Right cardiac atrium (tissue), 5 donors: ENCODE measurements at places on chromosomes 13 and 19. TPM values are rescaled to one million over a fixed set of nuclear protein-coding genes. Genes with fewer than 3 reads are reported as not detected.

CDC42EP5 gene
- 10.8 TPM for polyA plus RNA-seq

NLRP7 gene
- polyA plus RNA-seq, result not detected

GNG7 gene
- polyA plus RNA-seq, result 25.4 TPM

IGFL3 gene
- polyA plus RNA-seq, result not detected

UBE2M gene
- polyA plus RNA-seq, result 92.7 TPM

KMT2B gene
- polyA plus RNA-seq, result 13.8 TPM

KCTD4 gene
- polyA plus RNA-seq, result 0.48 TPM

CYP4F12 gene
- 6.3 TPM for polyA plus RNA-seq

GJA3 gene
- 5.7 TPM for polyA plus RNA-seq

LRRC63 gene
- polyA plus RNA-seq, result not detected

QPCTL gene
- 2.7 TPM for polyA plus RNA-seq

PRTN3 gene
- not detected for polyA plus RNA-seq

NHLRC3 gene
- 7.2 TPM for polyA plus RNA-seq

KLK11 gene
- polyA plus RNA-seq, result 0.14 TPM

TTC9B gene
- 0.11 TPM for polyA plus RNA-seq

ZNF575 gene
- polyA plus RNA-seq, result 0.97 TPM

MTMR6 gene
- polyA plus RNA-seq, result 7.5 TPM

CYP2A7 gene
- not detected for polyA plus RNA-seq

LILRB2 gene
- polyA plus RNA-seq, result 1.9 TPM

CD33 gene
- 2.4 TPM for polyA plus RNA-seq
